ENCODE measurements at places on chromosomes 5 and 9.

- DNase-seq: no peak
Observed at GRCh38 chr5:107469485-107470294, 201.0 kb downstream of the EFNA5 start.

GRCh38 chr9:114553202-114553601 is 34.4 kb upstream of the ATP6V1G1 start:
- no peak for DNase-seq

DNA sequence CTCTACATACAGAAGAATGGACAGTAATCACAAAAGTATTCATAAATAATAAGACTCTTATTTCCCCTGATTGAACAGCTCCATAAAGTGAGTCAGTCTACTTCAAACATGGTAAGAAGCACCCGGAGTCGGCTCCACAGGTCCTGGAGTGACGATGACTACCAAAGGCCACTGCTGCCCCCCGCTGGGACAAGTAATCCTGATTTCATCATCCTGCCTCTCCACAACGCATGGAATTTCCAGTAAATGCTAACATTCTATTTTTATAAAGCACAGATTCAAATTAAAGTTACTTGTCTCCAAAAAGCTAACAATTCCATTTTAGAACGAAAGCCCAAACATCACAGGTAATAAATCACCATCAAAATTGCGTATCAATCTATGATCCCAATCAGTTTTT is 16.2 kb downstream of the ATPSCKMT start:
- DNase-seq: no peak

GRCh38 chr5:126108470-126108869 is 314.7 kb upstream of the GRAMD2B start:
- DNase-seq: no peak

- DNase-seq: no peak
Observed at GRCh38 chr5:157336423-157336744, 70.5 kb downstream of the CYFIP2 start.

- DNase-seq: no peak
Observed at GRCh38 chr9:99748266-99748665, 73.4 kb upstream of the NR4A3 start.

All from RWPE2 (cell line).